Upper lobe of right lung (tissue), 1 donor: ENCODE measurements at places on chromosomes 11 and 22. TPM values are rescaled to one million over a fixed set of nuclear protein-coding genes. Genes with fewer than 3 reads are reported as not detected.

GRCh38 chr11:2168286-2169004 is 3.2 kb downstream of the TH start:
- H3K4me1 ChIP-seq: peaks cover 3% of the 10 kb centered on the region
- peaks cover 40% of the 10 kb centered on the region for H3K27me3 ChIP-seq
- no peak for DNase-seq
- no peaks in the 10 kb centered on the region for H3K36me3 ChIP-seq
- no peak overlapping the region for H3K27ac ChIP-seq
- H3K4me3 ChIP-seq: no peak overlapping the region

DNA sequence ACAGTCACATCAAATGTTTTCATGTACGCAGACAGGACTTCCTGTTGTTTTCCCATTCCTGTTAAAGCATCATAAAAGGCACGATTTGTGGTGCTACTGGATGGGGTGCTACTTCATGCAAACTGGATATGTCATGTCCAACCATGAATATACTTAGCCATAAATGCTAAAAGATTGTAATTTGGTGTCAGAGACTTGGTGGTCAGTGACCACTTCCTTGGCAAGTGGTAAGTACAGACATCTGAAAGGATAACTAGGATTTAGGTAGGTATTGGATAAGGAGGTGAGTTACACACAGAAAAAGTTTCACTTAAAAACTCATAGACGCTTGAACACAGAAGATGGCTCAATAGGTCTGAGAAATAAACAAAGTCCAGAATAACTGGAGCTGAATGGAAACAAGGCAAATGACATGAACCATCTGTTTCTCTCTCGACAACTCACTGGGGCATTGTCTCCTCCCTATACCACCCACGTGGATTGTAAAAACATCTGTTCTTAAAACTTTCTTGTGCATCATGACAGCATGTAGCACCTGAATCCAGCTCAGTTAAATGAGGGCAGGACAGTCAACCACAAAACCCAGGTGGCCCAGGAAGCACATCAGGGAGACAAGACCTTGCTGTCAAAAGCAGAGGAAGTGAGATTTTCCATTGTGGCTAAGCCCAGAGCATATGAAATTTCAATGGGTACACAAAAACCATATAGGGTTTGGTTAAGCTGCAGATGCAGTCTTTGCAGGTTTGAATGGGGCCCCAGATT is 22.1 kb upstream of the IGLL5 start:
- H3K36me3 ChIP-seq: no peaks in the 10 kb centered on the region
- no peak overlapping the region for H3K4me3 ChIP-seq
- no peaks in the 10 kb centered on the region for H3K4me1 ChIP-seq
- peaks cover 12% of the 10 kb centered on the region for H3K27me3 ChIP-seq

- DNase-seq: no peak
- H3K27me3 ChIP-seq: no peaks in the 10 kb centered on the region
- H3K4me1 ChIP-seq: peaks cover 87% of the 10 kb centered on the region
- H3K36me3 ChIP-seq: no peaks in the 10 kb centered on the region
- no peak overlapping the region for H3K4me3 ChIP-seq
These were observed 26.5 kb downstream of the CTNND1 start for GRCh38 chr11:57787920-57788702.

DNA sequence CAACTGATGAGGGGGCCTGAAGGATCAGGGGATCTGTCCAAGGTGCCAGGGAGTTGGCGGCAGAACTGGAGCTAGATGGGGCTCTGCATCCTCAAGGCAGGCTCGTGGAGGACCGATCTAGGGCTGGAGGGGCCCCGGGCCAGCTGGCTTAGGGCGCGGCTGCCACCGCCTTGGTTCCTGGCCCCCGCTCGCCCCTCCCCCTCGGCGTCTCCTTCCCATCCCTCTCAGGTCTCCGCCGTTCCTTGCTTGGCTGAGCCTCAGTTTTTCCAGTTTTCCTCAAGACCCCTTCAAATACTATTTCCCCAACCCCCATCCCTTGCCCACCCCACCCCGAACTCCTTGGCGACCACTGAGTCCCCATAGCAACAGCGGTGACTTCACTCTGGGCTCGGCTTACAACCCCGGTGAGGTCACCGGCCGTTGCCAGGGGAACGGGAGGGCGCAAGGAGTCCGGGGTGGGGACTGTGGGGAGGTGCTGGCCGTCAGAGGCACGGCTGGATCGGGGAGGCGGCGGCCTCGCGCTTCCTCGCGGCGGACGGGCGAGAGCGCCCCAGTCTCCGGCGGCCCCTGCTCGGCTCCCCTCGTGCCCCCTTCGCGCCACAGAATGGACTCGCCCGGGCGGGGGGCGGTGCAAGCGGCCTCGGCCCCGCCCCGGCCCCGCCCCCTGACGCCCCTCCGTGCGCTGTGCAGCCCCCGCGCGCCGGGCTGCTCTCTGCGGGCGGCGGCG is 7.5 kb downstream of the FREY1 start:
- H3K4me1 ChIP-seq: peaks cover 12% of the 10 kb centered on the region
- no peaks in the 10 kb centered on the region for H3K27me3 ChIP-seq
- no peaks in the 10 kb centered on the region for H3K36me3 ChIP-seq
- H3K4me3 ChIP-seq: peak overlapping the region; percentile 58
- peak; percentile 91 for DNase-seq

DNA sequence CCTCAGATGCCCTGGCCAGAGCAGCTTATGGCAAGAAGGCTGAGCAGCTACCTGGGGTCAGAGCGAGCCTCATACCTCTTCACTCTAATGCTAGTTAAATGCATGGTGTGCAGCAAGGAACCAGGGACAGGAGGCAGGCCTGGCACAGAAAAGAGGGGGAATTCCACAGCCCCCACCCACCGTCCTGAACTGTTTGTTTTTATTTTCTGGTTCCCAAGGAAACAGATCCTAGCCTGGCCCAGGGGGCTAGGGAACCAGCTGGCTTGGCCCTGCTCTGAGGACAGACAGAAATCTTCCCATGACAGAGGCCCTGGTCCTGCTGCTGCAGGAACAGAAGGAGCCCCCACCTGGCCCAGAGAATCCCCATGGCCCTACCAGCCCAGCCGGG is 40.4 kb downstream of the SLCO2B1 start:
- no peaks in the 10 kb centered on the region for H3K27me3 ChIP-seq
- H3K4me1 ChIP-seq: peaks cover 32% of the 10 kb centered on the region
- no peaks in the 10 kb centered on the region for H3K36me3 ChIP-seq
- peak overlapping the region; percentile 4 for H3K27ac ChIP-seq

DNA sequence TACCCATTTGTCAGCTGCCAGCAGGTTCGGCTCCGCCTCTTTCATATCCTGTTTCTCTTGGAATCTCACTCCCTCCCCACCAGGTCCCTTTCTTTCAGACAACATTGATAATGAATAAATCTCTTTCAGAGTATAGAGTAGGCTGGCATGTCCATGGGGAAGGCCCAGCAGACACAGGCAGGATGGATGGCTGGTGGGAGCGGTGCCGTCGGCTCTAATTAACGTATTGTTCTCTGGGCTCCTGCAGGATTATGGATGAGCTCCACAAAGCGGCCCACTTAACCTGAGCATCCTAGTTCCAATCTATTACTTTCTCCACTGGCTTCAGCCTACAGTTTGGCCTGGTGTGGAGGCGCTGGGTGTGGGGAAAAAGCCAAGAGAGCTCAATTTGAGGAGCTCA is 588.0 kb downstream of the BUD13 start:
- no peaks in the 10 kb centered on the region for H3K27me3 ChIP-seq
- no peak for DNase-seq
- no peak overlapping the region for H3K27ac ChIP-seq
- H3K36me3 ChIP-seq: no peaks in the 10 kb centered on the region
- H3K4me3 ChIP-seq: no peak overlapping the region
- no peaks in the 10 kb centered on the region for H3K4me1 ChIP-seq

- H3K27me3 ChIP-seq: no peaks in the 10 kb centered on the region
- no peak overlapping the region for H3K27ac ChIP-seq
- H3K4me1 ChIP-seq: no peaks in the 10 kb centered on the region
- no peaks in the 10 kb centered on the region for H3K36me3 ChIP-seq
- H3K4me3 ChIP-seq: no peak overlapping the region
These were observed 7.7 kb upstream of the DGAT2 start for GRCh38 chr11:75760710-75761493.

The SHANK2 gene
- total RNA-seq: 62.5 TPM

- no peak overlapping the region for H3K4me3 ChIP-seq
- H3K27me3 ChIP-seq: no peaks in the 10 kb centered on the region
- no peaks in the 10 kb centered on the region for H3K4me1 ChIP-seq
- no peak overlapping the region for H3K27ac ChIP-seq
These were observed 22.7 kb upstream of the TMPRSS5 start for GRCh38 chr11:113728814-113729213.

The LIMK2 gene
- total RNA-seq: 63.0 TPM

The MORC2 gene
- 20.0 TPM for total RNA-seq

The YAP1 gene
- total RNA-seq: 127 TPM

The FXYD2 gene
- total RNA-seq: 3.6 TPM

GRCh38 chr22:29574762-29575450 is 6.0 kb downstream of the NIPSNAP1 start:
- H3K36me3 ChIP-seq: no peaks in the 10 kb centered on the region
- H3K27ac ChIP-seq: no peak overlapping the region
- DNase-seq: no peak
- H3K27me3 ChIP-seq: no peaks in the 10 kb centered on the region
- H3K4me3 ChIP-seq: no peak overlapping the region
- no peaks in the 10 kb centered on the region for H3K4me1 ChIP-seq

The EMID1 gene
- total RNA-seq: 15.2 TPM

- no peaks in the 10 kb centered on the region for H3K27me3 ChIP-seq
- H3K36me3 ChIP-seq: no peaks in the 10 kb centered on the region
These were observed 202.9 kb downstream of the MIAT start for GRCh38 chr22:26860301-26860700.

DNA sequence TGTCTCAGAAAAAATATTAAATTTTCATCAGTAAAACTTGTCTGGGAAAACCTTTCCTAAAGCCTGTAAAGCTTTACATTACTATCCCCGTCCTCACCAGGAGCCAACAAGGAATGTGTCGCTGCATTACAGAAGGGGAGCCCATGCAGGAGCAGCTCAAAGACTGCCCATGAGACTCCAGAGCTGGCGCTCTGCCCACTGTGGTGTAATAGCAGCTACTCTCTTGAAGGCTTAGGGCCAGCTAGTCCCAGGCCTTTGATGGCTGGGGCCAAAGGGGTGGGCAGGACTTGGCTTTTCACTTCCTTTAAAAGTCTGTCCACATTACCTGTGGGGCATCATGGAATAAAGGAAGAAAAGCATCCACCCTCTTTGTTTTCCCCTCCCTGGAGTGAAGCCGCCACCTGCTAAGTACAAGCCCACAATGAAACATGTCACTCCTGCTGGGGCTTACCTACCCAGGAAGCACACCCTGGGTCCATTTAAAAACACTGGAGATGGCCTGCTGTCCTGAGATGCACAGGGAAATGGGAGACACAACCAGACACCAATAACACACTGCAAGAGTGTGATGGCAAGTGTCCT is 150.7 kb downstream of the ADAMTS15 start:
- no peak overlapping the region for H3K27ac ChIP-seq
- H3K4me1 ChIP-seq: peaks cover 5% of the 10 kb centered on the region
- H3K4me3 ChIP-seq: no peak overlapping the region
- peak; percentile 87 for DNase-seq
- H3K36me3 ChIP-seq: no peaks in the 10 kb centered on the region
- H3K27me3 ChIP-seq: no peaks in the 10 kb centered on the region

GRCh38 chr22:23075050-23075449 is 4.7 kb downstream of the GNAZ start:
- no peak overlapping the region for H3K27ac ChIP-seq
- peak; percentile 55 for DNase-seq
- no peaks in the 10 kb centered on the region for H3K36me3 ChIP-seq
- no peak overlapping the region for H3K4me3 ChIP-seq
- no peaks in the 10 kb centered on the region for H3K27me3 ChIP-seq

The MGAT3 gene
- total RNA-seq: 34.8 TPM

The ZNHIT2 gene
- total RNA-seq: 7.5 TPM

The ARHGAP8 gene
- 18.1 TPM for total RNA-seq

GRCh38 chr22:33569018-33569417 is 351.3 kb downstream of the LARGE1 start:
- H3K27me3 ChIP-seq: no peaks in the 10 kb centered on the region
- H3K36me3 ChIP-seq: no peaks in the 10 kb centered on the region
- no peak for DNase-seq
- H3K4me3 ChIP-seq: no peak overlapping the region
- no peak overlapping the region for H3K27ac ChIP-seq
- H3K4me1 ChIP-seq: no peaks in the 10 kb centered on the region

DNA sequence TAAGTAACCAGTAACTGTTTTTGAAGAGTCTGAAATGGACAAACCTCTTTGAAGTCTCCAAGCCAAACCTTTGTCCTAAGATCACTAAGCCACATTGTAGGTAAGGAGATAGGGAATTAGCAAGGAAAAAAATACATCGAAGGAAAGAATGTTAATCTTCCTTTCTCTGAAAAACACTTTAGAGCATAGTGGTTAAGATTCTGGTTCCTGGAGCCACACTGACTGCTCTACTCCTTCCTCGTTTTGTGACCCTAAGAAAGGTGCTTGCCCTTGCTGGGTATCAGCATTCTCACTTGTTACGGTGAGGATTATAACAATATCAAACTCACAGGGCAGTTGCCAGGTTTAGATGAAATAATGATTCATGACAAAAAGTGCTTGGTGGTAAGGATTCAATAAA is 104.0 kb downstream of the SIK3 start:
- no peaks in the 10 kb centered on the region for H3K27me3 ChIP-seq
- no peak overlapping the region for H3K4me3 ChIP-seq

DNA sequence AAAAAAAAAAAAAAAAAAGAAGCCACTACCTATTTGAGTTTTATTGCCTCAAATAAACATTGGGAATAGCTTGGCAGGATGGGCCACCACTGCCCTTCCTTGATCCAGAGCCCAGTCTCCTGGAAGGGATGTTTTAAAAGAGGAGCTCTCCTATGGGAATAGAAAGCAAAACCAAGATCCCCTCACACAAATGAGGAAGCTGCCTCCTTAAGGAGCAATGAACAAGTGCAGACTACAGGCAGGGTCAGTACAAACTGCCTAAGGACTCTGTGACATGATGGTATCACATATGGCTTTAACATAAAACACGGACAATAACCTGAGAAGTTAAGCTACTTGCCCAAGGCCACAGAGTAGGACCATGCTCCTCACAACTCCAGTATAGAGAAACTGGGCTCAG is 120.8 kb downstream of the NAT10 start:
- H3K36me3 ChIP-seq: no peaks in the 10 kb centered on the region
- H3K4me1 ChIP-seq: no peaks in the 10 kb centered on the region
- no peak overlapping the region for H3K27ac ChIP-seq

DNA sequence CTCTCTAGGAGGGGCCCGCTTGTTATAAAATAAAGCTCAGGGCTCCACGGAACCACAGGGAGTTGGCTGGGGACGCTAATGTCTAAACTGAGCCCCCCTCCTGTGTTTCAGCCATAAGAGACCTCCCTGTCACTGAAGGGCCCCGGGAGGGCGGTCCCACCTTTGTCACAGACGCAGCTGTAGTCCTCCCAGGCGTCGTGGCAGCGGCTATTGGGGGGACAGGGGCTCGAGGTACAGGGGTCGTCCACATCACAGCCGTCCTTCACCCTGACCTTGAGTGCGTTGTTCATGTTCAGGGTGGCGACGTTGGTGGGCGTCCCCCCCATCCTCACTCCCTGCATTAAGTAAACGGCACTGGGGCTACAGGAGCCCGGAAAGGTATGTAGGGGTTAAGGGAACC is 62.0 kb downstream of the TRMU start:
- no peak overlapping the region for H3K27ac ChIP-seq
- H3K4me3 ChIP-seq: no peak overlapping the region
- peaks cover 6% of the 10 kb centered on the region for H3K36me3 ChIP-seq
- no peaks in the 10 kb centered on the region for H3K4me1 ChIP-seq

The MMP3 gene
- total RNA-seq: not detected

The MMP11 gene
- 1.9 TPM for total RNA-seq

GRCh38 chr22:28449041-28449440 is 230.6 kb downstream of the TTC28 start:
- DNase-seq: no peak
- H3K27ac ChIP-seq: no peak overlapping the region
- H3K4me1 ChIP-seq: peaks cover 12% of the 10 kb centered on the region
- no peak overlapping the region for H3K4me3 ChIP-seq
- H3K36me3 ChIP-seq: no peaks in the 10 kb centered on the region
- H3K27me3 ChIP-seq: no peaks in the 10 kb centered on the region

The SPON1 gene
- 76.8 TPM for total RNA-seq

The C11orf42 gene
- total RNA-seq: not detected
